LHCN-M2 (cell line): ENCODE measurements at places on chromosomes 12 and 14.
A peak's percentile ranks its signal among the peaks of the same experiment; 100 is the strongest.

GRCh38 chr12:107402041-107403022 is 283.3 kb upstream of the PWP1 start:
- peak; percentile 34 for DNase-seq

- no peak for DNase-seq
These were observed 19.8 kb downstream of the RPGRIP1 start for GRCh38 chr14:21299562-21300130.

DNA sequence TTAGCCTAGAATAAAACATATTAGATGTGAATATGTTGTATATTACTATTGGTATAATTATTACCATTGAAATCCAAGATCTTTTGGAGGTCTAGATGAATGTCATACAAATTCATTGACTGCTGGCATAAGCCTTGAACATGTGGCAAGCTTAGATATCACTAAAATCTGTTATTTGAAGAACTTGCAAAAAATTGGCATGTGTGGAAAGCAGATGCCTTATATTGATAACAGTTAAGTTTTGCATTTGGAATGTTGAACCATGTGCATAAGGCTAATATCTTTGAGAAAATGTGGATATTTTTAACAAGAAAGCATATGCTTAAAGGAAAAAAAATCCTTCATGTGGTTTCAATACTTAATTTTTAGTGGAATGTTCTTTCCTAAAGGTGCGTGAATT is 203.6 kb upstream of the PRICKLE1 start:
- no peak for DNase-seq

DNA sequence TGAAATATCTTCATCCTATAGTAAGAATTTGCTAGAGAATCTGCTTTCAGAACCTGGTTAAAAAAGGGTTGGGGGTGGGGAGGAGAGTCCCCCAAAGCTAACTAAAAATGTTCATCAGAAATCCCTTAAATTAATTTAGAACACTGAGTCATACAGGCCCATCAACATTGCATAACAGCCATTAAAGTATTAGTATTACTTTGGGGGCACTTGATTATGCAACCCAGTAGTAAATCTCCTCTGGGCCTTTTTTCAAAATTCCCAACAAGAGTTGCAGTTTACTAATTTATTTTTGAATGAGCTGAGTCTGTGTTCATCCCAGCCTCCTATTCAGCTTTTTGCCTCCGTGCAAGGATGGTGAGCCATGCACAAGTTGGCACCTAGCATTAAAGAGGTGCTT is 8.8 kb upstream of the SLC24A4 start:
- DNase-seq: no peak

DNA sequence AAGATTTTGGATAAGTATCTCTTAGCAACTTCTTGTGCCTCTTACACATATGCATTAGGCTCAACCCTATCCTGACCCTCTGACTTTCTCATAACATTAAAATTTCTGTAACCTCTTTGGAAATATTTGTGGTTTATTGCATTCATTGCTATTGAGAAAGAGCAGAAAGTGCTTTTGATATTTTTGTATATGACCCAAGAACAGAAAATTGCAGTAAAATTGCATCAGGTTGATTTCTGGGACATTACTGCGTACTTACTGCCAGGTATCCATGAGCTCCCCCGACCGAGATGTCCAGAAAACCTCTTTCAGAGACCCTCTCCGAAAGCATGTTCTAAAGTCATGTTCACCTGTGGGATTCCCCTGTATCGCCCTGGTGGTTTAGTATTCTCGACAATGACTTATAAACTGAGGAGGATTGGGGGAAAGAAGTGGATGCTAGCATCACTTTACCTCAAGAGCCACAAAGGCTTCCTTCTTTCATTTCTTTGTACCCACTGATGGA is 14.5 kb upstream of the IL22 start:
- peak; percentile 77 for DNase-seq

GRCh38 chr12:97967831-97968230 is 505.2 kb downstream of the RMST start:
- DNase-seq: no peak

GRCh38 chr14:49975276-49975675 is 82.4 kb downstream of the ARF6 start:
- peak; percentile 95 for DNase-seq

DNA sequence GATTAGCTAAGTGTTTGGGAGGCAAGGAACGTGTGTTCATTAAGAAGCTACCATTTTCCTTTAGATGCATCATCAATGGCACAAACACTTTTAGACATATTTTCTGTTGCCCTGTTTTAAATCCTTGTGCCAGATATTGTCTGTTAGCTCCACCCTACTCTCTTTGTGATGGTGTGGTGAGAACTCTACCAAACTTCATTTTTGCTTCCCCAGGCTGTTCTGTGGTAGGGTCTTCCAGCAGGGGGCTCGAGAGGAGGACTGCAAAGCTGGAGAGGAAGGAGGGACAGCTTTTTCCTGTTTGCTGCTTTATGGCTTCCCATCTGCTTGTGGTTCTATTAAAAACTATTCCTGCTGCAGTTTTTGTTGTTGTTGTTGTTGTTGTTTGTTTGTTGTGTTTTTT is 23.8 kb upstream of the STRAP start:
- DNase-seq: no peak
